ENCODE measurements at places on chromosomes 5 and 9.

GRCh38 chr5:111582993-111583601, 70.8 kb upstream of the STARD4 start:
- no peak for DNase-seq

- no peak for DNase-seq
Observed at GRCh38 chr5:59164041-59164830, 581.4 kb downstream of the RAB3C start.

DNA sequence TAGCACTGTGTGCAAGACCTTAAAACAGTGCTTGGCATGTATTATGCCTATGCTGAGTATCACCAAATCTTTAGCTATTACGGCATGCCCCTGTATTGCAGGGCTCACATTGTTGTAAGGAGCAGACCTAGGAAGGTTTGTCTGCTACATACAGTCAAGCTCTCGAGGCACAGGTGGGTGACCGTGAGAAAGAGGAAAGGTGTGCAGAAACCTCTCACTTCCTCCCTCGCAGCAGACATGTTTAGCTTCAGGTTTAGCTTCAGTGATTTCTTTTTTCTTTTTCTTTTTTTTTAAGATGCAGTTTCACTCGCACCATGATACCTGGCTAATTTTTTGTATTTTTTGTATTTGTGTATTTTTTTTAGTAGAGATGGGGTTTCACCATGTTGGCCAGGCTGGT, 275.8 kb upstream of the RIOK2 start:
- no peak for DNase-seq

- no peak for DNase-seq
Observed at GRCh38 chr9:129604766-129605163, 16.1 kb downstream of the C9orf50 start.

- no peak for DNase-seq
Observed at GRCh38 chr9:126317513-126317912, 9.1 kb upstream of the MVB12B start.

DNA sequence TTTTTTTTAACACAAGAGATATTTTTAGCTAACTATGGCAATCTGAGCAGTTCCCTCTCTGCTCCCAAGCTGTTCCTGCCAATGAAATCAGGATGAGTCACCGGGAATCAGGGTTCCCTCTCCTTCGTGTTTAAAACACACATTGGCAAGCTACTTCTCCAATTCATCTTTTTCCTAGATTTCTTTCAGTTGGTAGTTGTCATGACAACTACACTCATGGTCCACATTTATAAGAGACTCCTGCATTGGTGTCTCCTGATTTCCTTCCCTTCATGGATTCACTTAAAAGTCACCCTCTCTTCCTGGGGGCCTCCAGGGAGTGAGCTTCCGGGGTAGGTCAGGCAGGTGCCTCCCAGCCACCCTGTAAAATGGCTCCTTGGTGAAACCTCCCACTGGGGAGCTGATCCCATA, 72.3 kb upstream of the NIPAL4 start:
- DNase-seq = no peak

DNA sequence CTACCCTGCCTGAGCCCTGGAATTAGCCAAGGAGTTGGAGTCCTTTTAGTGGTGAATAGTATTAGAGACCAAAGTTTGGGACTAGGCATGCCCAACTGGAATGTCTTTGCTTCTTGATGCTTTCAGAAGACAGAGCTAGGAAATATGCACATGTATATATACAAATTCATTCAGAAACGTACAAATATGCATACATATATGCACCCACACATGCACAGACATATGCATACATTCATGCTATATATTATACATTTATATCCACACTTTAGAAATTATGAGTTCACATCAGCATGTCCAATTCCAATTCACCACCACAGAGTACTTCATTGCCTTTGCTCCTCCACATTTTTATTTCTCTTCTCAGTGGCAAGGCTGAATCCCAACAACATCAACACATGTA, 398.3 kb upstream of the MPDZ start:
- no peak for DNase-seq
